Suppressor macrophage (primary cell): ENCODE measurements at places on chromosomes 1 and 21.

GRCh38 chr1:170262276-170262939 lies 116.6 kb downstream of the NTMT2 start:
- DNase-seq, result no peak

GRCh38 chr1:230641346-230641745 lies 935 bp upstream of the COG2 start:
- peak; percentile 2 for DNase-seq

DNA sequence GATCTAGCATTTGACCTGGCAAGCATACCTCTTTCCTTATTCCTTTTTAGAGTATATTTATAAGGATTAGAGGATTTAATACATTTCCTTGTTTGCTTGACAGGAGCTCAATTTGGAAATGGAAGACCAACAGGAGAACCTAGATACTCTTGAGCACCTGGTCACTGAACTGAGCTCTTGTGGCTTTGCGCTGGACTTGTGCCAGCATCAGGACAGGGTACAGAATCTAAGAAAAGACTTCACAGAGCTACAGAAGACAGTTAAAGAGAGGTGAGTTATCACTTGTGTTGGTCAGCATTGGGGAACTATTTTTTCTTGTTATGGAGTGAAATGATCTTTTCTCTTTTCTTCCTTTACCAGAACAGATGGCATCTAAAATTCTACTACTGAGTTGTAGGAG lies 123.4 kb upstream of the BMP8A start:
- no peak for DNase-seq

DNA sequence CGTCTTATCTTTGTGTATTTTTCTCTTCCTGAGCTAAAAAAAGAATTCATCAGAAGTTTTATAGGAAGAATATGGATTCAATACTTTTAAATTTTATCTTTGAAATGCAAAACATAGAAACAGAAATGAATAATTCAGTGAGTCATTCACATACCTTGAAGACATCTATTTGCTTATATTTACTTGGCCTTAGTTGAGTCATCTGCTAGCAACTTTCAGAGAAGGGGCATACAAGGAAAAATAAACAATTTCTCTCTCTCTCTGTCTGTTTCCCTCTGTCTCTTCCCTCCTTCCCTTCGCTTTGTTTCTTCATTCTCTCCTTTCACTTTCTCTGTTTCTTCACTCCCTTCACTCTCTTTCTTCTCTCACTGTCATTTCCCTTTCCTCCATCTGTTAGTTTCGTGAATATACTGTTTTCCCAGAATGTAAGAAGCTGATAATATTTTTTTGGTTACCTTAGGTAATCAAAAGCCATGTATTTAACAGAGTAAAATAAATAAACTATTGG lies 477.2 kb downstream of the BRINP3 start:
- no peak for DNase-seq
